ENCODE measurements at places on chromosomes 7 and 10.

- DNase-seq: no peak
Measured at GRCh38 chr7:70571403-70571934, 560.5 kb upstream of the GALNT17 start.

- DNase-seq: no peak
Measured at GRCh38 chr10:63605197-63605967, 84.2 kb downstream of the REEP3 start.

DNA sequence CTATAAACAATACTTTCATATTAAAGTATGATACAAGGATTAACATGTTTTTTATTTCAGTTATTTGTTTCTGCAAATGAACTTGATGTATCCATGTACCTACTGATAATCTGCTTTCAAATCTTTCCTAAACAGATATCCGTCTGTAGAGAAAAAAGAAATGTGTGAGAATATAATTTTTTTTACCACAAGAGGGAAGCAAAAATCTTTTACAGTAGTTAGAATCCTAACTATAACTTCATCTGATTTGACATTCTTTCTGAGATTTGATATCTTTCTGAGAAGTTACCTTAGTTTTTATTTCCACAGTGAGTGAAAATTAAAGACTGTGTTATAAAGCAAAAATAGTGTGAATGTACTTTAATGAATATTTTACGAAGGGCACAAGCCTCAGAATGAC, 203.9 kb upstream of the PCLO start:
- DNase-seq: no peak

GRCh38 chr7:83096065-83096580, 66.6 kb downstream of the PCLO start:
- no peak for DNase-seq

DNA sequence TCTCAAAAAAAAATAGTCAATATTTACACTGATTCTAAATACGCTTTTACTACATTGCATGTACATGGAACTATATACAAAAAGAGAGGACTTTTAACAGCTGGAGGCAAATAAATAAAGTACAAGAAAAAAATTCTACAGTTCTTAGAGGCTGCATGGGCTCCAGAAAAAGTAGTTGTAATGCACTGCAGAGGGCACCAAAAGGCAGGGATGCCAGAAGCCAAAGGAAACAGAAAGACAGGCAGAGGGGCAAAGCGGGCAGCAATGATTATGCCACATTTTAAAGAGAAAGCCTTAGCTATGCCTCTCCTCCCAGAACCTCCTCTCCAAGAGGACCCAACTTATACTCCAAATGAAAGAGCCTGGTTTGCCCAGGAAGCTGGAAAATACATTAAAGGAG, 11.6 kb upstream of the ADCK2 start:
- no peak for DNase-seq

GRCh38 chr10:126904818-126905701, at the start of gene DOCK1:
Gene DOCK1 (plus strand): TSS chr10:126905428. CDS start chr10:126905518, 90 bp downstream.
- no peak for DNase-seq

DNA sequence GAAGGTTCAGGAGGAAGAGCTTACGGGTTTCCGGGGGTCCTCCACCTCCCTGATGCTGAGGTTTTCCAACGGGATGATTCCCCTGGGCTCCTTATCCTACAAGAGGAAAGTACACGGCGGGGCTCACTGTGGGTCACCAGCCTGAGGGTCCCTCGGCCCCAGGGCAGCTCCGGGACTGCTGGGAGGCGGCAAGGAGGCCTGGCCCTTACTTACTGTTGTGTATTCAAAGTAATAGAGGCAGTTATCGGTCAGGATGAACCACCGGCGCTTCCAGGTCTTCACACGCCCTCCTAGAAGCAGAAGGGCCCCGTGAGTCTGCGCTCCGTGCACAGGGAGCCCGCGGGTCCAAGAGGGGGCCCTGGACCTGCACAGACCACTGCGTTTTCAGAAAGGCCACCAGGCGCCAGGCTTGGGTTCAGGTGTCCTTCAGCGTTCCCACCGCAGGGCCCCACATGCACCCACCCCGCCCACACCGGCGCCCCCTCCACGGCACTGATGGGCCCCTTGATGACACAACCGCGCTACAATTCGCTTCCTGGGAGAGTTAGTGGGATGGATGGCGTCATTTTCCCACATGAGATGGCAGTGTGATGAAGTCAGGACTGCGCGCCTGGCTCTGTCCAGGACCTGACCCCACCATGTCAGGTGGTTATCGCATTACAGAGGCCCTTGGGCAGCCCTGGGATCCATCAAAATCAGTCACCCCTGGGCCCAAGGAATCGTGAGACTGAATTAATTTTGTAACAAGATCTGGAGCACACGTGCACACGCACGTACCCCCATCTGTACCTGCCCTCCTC, 106.7 kb downstream of the CYTH3 start:
- DNase-seq: no peak

- no peak for DNase-seq
Measured at GRCh38 chr10:14407567-14407966, 76.8 kb upstream of the FRMD4A start.

GRCh38 chr7:150923196-150923595, 54.9 kb downstream of the KCNH2 start:
- DNase-seq: no peak

DNA sequence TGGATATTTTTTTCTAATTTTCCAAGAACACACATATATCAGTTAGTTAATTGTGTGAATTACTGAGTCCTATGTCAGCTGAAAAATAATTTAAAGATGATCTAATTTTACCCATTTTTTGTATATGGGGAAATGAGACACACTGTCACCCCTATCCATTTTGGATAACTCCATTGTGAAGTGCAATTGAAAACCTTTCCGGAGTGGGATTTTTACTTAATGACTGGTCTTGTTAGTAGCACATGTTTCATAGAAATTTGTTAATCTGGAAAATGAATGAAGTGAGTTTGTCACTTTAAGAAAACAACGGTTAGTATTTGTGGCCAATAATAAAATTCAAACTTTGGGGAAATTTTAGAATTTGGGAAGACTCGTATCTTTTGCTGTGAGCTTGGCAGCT, 2.0 kb downstream of the GARS1 start:
- DNase-seq: no peak

- no peak for DNase-seq
Measured at GRCh38 chr7:156309016-156309620, 331.5 kb upstream of the RNF32 start.

GRCh38 chr7:155744971-155745683, 67.1 kb downstream of the SHH start:
- no peak for DNase-seq

- no peak for DNase-seq
Measured at GRCh38 chr10:125011926-125012705, 70.2 kb downstream of the ZRANB1 start.

- DNase-seq: no peak
Measured at GRCh38 chr7:44258865-44259546, 58.2 kb downstream of the YKT6 start.

DNA sequence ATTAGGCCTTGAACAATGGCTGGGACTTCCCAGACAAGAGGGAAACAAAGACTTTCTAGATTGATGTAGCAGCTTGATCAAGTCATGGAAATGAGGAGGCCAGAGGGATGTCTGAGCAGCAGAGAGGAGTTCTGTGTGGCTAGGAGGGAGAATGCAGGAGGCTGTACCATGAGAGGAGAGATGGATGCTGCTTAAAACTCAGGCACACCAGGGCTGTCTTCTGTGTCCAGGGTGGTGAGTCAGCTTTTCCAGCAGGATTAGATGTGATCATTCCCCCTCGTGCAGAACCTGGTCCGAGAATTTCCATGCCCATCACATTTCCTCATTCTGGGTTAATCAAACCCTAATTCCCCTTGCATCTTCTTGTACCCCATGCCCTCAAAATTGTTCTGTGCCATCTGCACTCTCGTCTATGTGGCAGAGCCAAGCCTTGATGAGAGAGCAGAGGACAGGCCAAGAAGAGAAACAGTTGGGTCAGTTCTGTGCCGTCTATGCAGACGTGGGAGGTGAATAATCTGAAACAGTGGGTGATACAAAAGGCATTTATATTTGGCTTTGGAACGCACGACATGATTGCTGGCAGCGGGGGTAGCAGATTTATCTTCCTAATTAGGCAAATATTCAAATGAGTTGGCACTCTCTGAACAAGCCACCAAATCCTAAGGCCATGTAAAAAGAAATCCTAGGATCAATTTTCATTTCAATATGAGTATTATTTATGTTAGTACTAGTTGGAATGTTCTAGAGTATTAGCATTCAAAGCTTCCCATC, 160.7 kb downstream of the TMEM178B start:
- DNase-seq: no peak

DNA sequence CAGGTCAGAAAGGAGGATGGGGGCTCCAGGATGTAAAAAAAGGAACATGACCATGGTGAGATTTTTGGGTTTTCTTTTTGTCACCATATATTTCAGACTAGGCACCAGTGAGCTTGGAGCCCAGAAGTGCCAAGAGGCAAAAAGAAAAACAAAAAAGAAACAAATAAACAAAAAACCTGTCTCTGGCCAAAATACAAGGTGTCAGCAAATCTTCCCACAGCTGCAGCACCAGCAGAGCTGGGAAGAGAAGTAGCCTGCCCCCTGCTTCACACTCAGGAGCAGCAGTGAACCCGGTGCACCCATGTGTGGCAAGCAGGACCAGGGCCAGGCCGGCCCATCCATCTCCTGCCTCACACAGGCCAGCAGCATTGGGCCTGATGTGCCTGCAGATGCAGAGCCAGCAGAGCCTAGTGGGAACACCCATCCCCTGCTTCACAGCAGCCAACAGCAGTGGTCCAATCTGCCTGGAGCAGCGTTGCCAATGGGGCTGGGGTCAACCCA, 34.7 kb upstream of the C10orf71 start:
- no peak for DNase-seq
